ENCODE measurements at places on chromosomes 3 and 15. TPM values are rescaled to one million over a fixed set of nuclear protein-coding genes. Genes with fewer than 3 reads are reported as not detected.

SI gene
- polyA plus RNA-seq: not detected

FBXW12 gene
- polyA plus RNA-seq: not detected

C3orf49 gene
- not detected for polyA plus RNA-seq

CYP11A1 gene
- not detected for polyA plus RNA-seq

DNA sequence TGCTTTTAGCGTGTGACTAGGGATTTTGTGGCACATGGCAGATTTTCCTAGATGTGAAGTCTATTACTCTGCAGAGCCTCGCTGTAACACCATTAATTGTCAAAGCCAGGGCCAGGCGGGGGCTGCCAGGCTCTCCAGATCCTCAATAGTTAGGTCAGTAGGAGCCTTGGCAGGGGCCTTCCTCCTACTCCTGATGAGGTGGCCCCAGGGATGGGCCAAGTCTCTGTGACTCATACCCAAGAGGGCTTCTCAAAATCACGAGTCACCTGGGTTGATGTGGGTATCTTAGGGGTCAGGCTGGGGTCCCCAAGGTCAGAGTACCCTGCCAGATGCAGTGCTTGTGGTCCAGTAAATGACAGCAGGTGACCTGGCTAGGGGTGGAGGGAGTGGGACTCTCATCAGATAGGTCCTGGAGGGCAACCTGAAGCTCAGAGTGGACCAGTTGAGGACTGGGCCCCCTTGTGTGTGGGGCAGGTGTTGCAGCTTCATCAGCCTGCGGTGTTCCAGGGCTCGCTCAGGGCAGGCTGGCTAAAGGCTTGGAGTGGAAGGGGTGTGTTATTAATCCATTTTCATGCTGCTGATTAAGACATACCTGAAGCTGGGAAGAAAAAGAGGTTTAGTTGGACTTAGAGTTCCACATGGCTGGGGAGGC is 88.5 kb upstream of the MYZAP start:
- no peak for DNase-seq

- no peak for DNase-seq
Observed at GRCh38 chr3:195096053-195096452, 174.9 kb downstream of the XXYLT1 start.

DNA sequence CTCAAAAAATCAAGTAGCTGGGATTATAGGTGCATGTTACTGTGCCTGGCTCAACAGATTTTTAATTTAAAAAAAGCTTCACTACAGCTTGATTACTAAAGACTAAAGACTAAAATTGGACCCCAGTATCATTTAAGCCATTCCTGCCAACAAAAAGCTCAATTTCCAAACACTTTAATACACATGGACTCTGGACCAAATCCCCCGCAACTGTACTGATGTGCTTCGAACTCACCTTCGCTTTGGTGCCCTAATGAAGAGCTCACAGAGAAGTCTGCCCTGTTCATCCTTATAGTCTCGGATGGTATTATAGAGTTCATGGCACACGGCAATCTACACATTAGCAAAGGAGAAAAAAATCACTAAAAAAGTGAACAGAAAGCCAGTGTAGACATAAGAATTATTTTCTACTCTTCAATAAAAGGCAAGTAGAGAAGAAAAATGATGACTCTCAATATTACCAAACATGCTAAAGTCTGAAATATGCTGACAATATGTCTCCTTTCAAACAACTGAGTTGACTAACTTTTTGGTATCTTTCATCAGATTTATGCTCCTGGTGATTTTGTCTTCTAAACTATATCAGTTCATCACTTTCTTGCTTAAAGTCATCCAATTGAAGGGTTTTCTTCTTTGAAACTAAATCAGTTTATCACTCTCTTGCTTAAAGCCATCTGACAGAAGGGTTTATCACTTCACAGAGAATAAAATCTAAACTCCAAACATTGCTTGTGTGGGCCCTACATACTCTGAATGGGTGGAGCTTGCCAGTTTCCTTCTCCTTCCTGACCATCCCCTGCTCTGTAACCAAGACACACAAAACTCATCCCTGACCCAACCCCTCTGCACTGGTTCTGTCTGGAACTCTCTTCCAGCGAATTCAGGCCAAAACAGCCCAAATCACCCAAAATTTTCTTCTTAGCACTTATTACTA is 7.2 kb downstream of the PBRM1 start:
- DNase-seq: no peak

GRCh38 chr3:23481616-23482278 is 278.6 kb downstream of the UBE2E2 start:
- no peak for DNase-seq

DNA sequence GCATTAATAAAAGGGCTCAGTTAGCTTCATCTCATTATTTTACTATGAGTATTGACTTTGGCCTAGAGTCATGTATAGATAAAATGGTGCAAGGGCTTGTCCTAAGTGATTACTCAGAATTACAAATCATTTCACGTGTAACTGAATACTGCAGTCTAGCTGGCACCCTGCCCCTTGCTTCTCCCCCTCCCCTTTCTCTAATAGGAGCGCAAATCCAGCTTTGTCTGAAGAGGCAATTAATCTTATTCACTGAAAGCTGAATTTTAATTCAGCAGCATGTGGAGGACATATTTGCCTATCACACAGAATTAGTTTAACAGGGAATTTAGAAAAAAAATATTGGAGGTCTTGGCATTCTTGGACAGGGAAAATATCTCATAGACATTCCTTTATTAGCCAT is 412.1 kb upstream of the DPH6 start:
- DNase-seq: no peak

DNA sequence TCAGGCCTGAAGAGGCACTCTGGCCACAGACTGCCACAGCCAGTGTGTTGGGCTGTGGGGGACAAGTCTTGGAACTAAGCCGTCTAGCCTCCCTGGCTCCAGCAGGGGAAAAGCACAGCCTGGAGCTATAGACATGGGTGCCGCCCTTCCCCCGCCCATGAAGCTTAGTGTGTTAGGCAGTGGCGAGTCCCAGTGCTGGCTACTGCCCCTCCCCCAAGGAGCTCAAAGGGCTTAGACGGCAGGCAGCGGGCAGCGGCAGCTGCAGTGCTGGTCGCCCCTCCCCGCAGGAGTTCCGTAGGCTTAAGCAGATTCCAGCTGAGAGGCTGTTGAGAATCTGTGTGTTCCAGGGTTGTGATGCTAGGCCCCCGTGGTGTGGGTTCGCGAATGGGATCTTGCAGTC is 135.8 kb upstream of the RORA start:
- DNase-seq: no peak

DNA sequence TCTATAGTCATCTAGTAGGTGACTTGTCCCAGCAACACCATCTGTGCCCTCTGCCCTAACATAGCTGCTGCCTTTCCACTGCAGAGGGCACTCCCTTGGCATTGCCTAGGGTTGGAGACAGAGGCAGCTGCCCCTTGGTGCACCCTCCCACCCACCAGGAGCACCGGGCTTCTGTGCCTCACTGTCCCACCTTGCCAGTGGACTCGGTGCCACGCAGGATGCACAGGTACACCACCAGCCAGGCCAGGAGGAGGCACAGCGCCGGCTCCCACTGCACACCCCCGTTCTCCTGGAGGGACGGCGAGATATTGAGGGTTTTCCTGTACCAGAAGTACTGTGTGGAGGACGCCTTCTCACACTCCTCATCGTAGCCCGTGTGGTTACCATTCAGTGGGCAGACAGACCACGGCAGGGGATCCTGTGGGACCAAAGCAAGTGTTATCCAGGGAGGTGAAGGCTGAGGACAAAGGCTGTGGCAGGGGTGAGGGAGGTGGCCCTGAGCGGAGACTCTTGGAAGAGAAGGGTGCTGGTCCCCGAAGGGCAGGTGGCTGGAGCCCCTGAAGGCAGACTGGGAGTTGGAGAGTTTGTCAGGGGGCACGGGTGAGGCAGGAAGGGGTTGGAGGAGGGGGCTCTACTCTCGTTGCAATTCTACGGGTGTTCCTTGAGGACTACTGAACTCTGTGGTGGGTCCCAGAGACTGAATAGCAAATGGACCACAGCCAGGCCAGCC is 20.6 kb downstream of the SLC6A20 start:
- no peak for DNase-seq

GRCh38 chr15:61421938-61422337 is 192.8 kb upstream of the RORA start:
- DNase-seq: no peak
